ENCODE measurements at places on chromosomes 7 and 10.

DNA sequence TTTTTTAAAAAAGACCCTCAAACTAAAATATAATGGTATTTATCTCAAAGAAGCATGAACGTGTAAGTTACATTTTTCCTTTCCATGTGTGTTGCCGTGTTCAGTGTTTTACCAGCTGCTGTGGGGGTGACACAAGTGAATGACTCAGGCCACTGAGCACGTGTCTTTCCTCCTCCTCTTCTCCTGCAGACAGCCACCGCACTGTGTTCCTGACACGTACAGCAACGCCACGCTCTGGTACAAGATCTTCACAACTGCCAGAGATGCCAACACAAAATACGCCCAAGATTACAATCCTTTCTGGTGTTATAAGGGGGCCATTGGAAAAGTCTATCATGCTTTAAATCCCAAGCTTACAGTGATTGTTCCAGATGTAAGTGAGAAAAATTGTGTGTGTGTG is 29.7 kb downstream of the TMEM248 start:
- DNase-seq = no peak

DNA sequence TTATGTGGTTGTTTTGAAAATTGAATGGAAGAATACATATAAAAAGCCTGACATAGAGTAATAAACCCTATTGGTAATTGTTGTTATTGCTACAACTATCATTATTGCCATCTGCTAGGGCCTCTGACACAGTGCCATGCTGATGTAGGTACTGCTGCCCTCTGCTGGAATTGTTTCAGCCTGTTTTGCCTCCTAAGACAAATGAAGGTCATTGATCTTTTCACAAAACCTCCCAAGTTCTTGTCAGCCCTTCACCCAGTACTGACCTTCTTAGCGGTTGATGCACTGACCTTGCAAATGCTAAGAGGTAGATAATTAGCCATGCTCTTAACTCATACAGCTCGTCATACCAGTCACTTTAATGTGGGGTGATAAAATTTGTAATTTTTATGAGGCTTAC is 975.2 kb downstream of the SORCS1 start:
- no peak for DNase-seq

DNA sequence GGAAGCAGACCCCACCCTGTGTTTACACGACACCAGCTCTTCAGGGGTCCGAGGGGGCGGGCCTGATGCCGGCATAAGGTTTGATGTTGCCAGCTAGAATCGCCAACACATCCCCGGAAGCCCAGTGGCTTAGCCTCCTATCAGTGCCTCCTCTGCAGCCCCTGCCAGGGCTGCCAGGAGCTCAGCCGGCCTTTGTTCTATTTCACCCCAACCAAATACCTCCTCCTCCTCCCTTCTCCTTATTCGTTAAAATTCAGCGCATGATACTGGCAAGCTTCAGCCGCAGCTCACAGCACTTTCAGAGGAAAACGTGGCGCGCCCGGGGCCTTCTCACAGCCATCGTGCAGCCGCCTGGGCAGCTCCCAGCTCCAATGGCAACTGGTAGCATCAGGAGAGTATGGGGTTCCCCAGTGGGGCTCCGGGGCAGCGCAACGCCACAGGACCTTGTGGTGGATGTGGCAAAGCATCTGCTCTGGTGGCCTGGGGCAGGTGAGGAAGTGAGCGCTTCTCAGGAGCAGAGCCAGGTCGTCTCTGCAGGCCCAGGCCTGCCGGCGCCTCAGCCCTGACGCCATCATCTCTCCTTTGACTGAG is 176.4 kb upstream of the RHEB start:
- DNase-seq = no peak

DNA sequence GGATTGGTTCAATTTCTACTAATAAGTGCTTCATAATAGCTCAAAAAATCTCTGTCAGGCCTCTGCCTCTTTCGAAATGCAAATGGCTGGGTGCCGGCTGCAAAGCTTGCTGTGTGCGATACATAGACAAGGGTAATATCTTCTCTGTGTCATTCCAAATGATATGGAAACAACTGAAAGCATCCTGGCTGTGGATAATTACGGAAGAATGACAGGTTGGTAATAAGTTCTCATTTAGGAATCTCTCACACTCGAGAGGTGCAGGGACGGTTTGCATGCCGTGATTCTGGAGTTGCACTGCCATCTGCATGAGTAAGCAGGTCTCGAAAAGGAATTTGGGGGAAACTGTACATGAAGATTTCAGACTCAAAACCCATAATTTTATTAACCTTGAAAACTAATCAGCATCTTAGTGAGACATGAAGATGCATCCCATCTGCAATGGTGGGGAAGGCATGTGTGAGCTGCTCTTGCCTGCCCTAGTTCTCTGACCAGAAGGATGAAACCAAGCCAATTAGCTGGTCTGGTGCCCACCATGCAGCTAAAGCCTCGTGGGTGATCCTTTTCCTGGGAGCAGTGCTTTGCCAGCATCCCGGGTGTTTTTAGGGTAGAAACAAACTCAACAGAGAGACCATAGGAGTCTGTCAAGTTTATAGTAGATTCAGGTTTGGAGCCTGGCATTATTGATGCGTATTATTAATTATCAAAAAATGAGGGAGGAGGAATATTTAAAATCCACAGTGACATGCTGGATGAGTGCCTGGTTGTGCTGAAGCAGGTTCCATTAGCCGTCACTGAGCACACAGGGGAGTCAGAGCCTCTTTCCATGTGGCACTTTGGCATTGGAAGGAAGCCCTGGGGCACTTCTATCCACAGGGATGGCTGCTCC is 503.6 kb upstream of the MGMT start:
- DNase-seq = no peak

DNA sequence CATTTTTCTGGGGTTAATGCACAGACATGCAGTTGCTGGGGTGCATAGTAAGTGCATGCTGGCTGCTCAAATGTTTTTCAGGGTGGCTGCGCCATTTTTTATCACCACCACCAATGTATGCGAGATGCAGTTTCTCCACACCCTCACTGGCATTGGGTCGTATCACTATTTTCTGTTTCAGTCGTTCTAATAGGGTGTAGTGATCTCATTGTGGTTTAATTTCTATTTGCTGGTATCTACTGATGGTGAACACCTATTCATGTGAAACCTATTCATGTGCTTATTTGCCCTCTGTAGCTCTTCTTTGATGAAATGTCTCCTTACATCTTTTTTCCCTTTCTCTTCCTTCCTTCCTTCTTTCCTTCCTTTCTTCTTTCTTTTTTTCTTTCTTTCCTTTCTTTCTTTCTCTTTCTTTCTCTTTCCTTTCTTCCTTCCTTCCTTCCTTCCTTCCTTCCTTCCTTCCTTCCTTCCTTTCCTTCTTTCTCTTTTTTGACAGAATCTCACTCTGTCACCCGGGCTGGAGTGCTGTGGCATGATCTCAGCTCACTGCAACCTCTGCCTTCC is 84.3 kb downstream of the ELFN1 start:
- no peak for DNase-seq

GRCh38 chr7:40298421-40298820 is 163.6 kb downstream of the SUGCT start:
- DNase-seq = no peak

DNA sequence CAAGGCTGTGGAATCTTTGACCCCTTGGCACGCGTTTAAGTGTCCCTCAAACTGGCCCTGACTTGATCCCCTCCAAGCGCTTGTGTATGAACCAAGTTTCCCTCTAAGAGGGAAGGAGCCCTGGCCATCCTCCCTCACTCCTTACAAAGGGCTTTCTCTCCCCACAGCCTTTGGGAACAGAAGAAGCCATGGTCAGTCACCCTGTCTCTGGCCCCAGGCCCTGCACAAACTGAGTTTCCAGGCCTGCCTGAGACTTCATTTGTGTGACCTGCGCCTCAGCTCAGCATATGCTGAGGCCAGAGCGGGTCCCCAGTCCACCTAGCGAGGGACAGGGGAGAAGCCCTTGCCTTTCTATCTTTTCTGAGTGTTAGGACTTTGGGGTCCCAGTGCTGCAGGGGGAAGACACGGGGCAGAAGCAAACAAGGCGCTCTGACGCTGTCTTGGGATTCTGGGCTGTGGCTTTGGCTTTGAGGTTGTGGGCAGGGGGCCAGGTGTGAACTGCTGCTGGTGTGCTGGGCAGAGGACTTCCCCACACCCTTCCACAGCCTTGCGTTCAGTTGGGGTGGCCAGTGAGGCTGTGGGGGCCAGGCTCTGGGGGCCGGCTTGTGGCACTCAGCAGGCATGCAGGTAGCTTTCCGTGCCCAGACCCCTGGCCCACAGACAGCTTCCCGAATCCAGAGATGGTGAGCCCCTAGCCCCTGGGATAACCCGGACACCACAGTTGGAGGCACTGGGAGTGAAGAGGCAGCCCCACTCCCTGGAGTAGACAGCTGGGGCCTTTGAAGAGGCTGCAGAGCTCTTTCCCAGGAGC is 1.5 kb downstream of the RET start:
- DNase-seq = no peak

DNA sequence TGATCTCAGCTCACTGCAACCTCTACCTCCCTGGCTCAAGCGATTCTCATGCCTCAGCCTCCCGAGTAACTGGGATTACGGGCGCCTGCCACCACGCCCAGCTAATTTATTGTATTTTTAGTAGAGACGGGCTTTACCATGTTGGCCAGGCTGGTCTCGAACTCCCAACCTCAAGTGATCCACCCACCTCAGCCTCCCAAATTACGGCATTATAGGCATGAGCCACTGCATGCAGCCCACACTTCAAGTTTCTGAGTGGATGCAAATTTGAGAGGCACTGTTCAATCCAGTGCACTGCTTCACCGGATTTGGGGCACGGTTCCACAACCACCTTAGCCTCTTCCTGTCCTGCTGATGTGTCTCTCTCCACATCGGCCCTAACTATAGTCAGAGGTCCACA is 16.5 kb downstream of the CNPY1 start:
- no peak for DNase-seq

- no peak for DNase-seq
Measured at GRCh38 chr7:68205826-68206225, 1209.2 kb downstream of the TYW1 start.

GRCh38 chr10:125133696-125134482 is 26.5 kb downstream of the CTBP2 start:
- DNase-seq = no peak

GRCh38 chr7:115526278-115526677 is 504.3 kb downstream of the TFEC start:
- no peak for DNase-seq

GRCh38 chr7:45924283-45924682 is 3.2 kb upstream of the IGFBP3 start:
- DNase-seq = no peak

- DNase-seq = no peak
Measured at GRCh38 chr7:113561446-113561845, 357.4 kb downstream of the PPP1R3A start.

GRCh38 chr10:127345231-127345965 is 149.0 kb upstream of the INSYN2A start:
- DNase-seq = no peak

DNA sequence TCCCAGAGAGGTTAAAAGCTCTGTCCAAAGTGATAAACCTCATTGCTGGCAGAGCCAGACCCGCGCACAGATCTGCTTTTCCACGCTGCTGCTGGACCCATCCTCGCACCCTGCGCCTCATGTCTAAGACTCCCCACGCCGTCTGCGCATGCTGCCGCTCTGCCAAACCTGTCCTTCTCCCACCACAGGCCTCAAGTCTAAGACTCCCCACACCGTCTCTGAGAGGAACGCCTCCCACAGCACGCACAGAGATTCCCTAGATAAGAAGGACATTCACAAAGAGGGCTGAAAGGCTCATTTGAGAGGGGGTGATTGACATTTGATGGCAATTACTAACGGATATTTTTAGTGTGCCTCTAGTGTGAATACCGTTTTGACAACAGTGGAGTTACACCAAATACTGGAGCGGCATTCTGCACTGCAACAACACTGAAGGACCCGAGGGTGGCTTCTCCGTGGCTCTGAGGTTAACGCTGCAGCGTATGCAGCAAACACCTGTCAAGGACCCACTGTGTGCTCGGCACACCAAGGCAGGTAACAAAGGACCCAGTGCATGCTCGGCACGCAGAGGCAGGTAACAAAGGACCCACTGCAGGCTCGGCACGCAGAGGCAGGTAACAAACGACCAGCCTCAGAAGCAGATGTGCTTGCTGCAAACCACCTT is 231.4 kb downstream of the DNAJB6 start:
- no peak for DNase-seq

GRCh38 chr10:124239134-124239533 is 145.7 kb upstream of the CHST15 start:
- DNase-seq = no peak

- DNase-seq = no peak
Measured at GRCh38 chr7:137967143-137968018, 34.5 kb downstream of the CREB3L2 start.

GRCh38 chr7:128863433-128863989 is 855 bp downstream of the ATP6V1F start:
- peak; percentile 48 for DNase-seq

GRCh38 chr7:1868516-1869165 is 198.6 kb downstream of the ELFN1 start:
- no peak for DNase-seq

GRCh38 chr10:128877936-128878335 is 589.1 kb upstream of the MGMT start:
- DNase-seq = no peak

- no peak for DNase-seq
Measured at GRCh38 chr10:88234297-88234696, 348.8 kb downstream of the RNLS start.

GRCh38 chr10:35056686-35057085 is 33.5 kb downstream of the CUL2 start:
- no peak for DNase-seq

DNA sequence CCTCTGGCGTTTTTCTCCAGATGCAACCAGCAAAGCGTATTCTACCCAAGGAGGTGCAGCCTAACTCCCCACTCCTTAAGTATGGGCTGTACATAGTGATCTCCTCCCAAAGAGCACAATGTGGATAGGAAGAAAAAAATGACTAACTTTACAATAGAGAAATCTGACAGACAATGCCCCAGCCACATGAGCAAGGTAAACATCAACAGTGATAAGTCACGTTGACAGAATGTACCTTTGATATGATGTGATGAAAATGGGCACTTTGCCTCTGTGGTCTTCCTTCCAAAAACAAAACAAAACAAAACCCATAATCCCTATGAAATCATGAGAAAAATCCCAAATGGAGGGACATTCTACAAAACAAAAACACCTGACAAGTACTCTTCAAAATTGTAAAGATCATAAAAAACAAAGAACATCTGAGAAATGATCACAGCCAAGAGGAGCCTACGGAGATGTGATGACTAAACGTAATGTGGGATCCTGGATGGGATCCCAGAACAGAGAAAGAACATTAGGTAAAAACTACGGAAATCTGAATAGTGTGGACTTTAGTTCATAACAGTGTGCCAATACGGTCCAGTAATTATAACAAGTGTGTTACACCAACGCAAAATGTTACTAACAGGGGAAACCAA is 50.6 kb downstream of the ABLIM1 start:
- DNase-seq = no peak

DNA sequence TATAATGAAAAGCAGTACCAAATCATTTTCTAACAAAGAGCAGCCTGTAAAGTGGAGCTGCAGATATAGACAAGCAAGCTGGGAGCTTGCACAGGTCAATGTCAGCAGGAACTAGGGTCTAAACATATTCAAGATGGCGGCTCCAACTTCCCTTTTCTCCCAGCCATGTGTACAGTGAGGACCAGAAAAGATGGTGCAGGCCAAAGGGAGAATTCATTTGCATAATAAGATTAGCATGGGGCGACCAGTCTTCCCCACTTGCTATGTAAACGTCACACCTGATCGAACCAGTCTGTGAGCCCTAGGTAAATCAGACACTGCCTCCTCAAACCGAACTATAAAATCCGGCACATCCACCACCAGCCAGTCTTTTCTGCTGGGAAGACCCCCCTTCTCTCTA is 4.4 kb upstream of the RAPGEF5 start:
- DNase-seq = no peak

GRCh38 chr7:157468221-157469111 is 131.7 kb downstream of the DNAJB6 start:
- no peak for DNase-seq

GRCh38 chr10:5949009-5949759 is 28.2 kb downstream of the IL15RA start:
- no peak for DNase-seq
